Right renal cortex interstitium (tissue), 3 donors: ENCODE measurements at places on chromosomes 4 and X. TPM values are rescaled to one million over a fixed set of nuclear protein-coding genes. Genes with fewer than 3 reads are reported as not detected.

IBSP gene
- not detected for polyA plus RNA-seq

FDCSP gene
- 0.86 TPM for polyA plus RNA-seq

UGT2A1 gene
- polyA plus RNA-seq: 68.7 TPM

SLC6A14 gene
- polyA plus RNA-seq: 0.10 TPM

HTR2C gene
- 0.53 TPM for polyA plus RNA-seq

CYBB gene
- polyA plus RNA-seq: 12.9 TPM

XAGE1A gene
- polyA plus RNA-seq: not detected

NPNT gene
- polyA plus RNA-seq: 222 TPM
